Hematopoietic multipotent progenitor cell treated with erythropoietin and hydrocortisone succinate and interleukin-3 and kit ligand, for 17 days (in vitro differentiated cells): ENCODE measurements at places on chromosomes 16 and 17.

DNA sequence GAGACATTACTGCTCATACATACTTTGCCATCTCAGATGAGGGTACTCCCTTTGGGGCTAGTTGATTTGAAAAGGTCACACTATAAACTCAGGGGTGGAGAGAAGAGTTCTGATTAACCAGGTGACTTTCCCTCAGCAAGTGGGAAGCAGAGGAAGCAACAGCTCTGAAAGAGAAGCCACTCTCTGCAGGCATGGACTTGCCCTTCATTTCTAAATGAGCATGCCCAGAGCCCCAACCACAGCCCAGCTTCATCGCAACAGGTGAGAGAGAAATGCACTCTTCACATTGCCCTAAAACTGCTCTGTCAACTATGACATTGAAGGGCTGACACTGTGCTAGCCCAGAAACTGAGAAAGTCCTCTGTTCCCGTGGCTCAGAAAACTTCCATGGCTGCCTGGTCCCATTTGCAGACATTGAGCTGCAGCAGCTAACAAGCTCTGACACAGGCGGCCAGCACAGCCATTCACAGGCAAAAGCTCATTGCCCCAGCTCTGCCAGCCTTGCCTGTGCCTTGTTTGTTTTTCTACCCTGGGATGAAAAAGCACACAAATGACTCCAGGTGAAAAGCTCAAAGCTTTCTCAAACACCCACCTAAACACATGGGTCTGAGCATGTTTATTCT, 419.8 kb upstream of the DYNLRB2 start:
- no peak for DNase-seq

- no peak for DNase-seq
Observed at GRCh38 chr16:26889740-26890139, 177.0 kb upstream of the C16orf82 start.

DNA sequence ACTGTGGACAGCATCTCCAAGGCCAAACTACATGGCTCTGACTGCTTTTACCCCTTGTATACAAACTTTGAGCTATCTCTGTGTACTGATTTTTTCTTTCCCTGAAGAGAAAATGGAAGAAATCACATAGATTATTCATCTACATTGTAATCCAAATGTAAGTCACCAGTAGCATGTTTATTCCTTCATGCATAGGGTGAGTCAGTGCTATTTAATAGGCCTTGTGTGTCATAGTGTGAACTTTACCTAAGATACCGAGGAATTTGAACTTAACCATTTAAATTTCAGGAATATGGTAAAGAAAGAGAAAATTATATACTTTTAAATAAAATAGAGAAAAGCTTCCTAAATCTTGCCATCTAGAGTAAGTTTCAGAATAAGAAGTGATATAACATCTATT, 16.5 kb downstream of the PHKB start:
- DNase-seq, result no peak

DNA sequence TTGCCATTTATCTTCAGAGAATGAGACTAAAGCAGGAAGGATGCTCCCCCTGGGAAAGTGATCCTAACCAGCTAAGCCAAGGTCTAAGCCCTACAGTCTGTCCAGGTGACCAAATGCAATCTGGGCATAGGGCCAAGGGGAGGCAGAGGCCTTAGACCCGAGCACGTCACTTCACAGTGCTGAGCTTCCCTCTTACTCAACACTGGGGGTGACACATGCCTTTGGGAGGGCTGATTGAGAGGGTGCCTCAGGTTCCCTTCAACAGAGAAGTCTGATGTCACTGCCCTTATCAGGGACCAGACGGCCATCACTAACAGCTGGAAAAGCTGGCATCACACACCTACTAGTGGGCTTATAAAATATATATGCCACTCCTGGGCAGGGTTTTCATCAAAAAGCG, 4.0 kb downstream of the CIAO2B start:
- peak; percentile 76 for DNase-seq

- DNase-seq, result no peak
Observed at GRCh38 chr16:2092866-2093265, 42.8 kb downstream of the PKD1 start.

GRCh38 chr16:78365366-78365765, 265.9 kb downstream of the WWOX start:
- peak; percentile 1 for DNase-seq

DNA sequence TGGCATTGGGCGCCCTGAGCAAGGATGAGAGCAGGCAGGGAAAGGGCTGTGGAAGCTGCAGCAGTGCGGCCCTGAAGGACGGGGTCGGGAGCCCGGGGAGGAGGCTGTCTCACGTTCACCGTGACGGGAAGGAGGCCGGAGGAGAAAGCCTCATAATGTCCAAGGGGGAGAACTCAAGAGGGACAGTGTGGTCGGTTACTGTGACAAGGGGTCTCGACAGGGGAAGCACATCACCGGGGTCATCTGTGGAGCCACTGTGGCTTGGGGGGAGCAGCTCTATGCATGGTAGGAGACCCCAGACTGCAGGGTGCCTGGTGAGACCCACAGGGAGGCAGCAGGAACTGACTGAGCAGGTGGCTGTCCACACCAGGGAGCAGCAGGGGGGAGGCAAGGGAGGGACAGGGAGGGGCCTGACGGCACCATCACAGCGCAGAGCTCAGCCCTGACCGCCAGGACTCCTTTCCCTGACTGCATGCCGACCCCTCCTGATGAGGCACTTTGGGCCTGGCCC, 154.6 kb upstream of the CHMP6 start:
- DNase-seq, result no peak

GRCh38 chr17:75959051-75959838, 18.4 kb upstream of the FBF1 start:
- no peak for DNase-seq

DNA sequence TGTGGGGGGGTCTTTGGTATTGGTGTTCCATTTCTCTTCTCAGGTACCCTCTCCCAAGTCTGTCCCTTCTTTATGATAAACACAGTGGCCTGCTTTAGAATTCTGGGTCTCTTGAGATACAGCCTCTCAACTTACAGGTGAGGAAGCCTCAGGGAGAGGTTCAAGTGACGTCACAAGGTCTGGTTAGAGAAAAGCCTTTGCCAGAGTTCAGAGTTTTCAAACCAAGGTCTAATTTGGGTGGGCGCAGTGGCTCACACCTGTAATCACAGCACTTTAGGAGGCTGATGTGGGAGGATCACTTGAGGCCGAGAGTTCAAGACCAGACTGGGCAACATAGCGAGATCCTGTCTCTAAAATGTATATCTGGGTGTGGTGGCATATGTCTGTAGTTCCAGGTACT, 2.1 kb downstream of the IRF8 start:
- no peak for DNase-seq

DNA sequence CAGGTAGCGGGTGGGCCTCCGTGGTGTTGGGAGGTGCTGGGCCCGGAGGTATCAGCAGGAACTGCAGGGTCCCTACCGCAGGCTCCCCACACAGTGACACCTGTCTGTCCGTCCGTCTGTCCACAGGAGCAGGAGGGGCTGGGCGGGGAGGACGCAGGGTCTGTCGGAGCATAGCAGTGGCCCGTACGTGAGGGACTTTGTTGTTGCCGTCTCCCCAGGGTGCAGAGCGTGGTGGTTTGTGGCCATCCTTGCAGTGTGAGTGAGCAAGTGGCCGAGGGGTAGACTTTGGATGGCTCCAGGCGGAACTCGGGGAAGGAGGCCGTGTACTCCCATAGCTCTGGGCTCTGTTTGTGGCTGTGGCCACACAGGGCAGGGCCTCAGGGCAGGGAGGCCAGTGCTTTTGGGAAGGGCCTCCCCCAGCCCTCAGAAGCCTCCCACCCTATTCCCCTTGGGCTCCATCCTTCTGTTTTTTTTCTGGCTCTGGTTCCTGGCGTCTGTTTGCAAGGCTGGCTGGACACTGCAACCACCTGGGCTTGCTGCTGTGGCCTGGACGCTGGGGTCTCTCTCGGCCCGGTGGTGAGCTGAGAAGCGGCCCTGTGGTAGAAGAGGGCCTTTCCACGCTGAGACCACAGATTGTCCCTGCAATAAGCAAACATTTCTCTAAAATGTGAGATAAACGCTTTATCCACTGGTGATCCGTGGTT, 41.0 kb upstream of the ZNF750 start:
- DNase-seq, result no peak

GRCh38 chr17:38632334-38632733, 26.6 kb upstream of the SRCIN1 start:
- DNase-seq, result no peak

DNA sequence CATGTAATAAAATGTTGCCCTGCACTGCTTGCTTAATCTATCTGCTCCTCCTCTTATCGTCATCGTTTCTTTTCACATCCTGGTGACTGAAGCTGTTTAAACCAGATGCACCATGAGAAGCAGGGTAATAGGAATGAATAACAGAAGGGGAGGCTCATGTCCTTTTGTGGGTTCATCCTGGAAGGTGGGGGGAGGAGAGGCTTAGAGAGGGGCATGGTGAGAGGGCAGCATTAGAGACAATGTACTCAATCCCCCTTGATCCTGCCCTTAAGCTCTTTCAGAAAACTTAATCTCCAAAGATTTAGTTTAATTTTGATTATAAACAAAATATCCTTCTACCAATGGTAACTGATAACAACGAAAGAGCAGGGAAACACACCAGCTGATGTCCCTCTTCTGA, 248.5 kb downstream of the CA10 start:
- DNase-seq, result no peak

DNA sequence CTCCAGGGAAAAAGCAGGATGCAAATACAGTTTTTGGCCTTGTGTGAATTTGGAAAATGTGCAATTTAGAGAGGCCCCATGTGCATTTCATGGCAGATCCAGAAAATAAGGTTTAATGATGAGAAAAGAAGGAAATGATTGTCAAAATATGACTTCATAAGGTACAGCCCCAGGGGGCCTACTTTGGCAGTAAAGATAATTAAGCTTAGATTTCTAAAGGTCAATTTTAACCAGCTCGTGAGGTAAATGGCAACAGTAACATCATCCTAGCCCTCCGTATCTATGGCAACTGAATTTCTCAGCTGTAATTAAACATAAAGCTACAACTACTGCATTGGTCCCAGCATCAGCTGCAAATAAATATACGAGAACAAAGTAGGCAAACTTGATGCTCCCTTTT, 30.0 kb upstream of the PRSS54 start:
- DNase-seq, result no peak

GRCh38 chr16:62977876-62978275, 941.6 kb upstream of the CDH8 start:
- no peak for DNase-seq

DNA sequence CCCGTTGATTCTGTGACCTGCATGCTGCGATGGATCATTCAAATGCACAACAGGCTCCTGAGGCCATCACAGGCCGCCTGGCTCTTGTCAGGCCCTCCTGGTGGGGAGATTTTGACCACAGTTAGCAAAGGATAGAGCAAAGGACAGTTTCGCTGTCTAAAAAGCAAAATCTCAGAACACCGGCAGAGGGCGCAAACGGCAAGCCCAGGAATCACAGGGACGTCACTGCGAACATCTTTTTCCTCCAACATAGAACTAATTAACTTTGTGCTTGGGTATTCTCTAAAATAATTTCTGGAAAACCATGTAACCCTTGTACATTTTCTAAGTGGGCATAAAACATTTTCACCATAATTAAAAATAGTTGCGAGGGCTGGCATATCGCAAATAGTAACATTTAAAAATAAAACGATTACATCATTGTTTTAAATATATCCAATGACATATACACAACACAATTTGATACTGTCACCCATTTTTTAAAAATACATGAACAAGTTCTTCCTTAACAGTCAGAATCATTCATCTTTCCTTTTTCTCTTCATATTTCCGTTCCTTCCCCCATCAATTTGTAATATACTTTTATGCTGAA, 19.7 kb upstream of the SLC47A1 start:
- peak; percentile 48 for DNase-seq

- DNase-seq, result no peak
Observed at GRCh38 chr17:50199211-50199802, 2.1 kb downstream of the COL1A1 start.

DNA sequence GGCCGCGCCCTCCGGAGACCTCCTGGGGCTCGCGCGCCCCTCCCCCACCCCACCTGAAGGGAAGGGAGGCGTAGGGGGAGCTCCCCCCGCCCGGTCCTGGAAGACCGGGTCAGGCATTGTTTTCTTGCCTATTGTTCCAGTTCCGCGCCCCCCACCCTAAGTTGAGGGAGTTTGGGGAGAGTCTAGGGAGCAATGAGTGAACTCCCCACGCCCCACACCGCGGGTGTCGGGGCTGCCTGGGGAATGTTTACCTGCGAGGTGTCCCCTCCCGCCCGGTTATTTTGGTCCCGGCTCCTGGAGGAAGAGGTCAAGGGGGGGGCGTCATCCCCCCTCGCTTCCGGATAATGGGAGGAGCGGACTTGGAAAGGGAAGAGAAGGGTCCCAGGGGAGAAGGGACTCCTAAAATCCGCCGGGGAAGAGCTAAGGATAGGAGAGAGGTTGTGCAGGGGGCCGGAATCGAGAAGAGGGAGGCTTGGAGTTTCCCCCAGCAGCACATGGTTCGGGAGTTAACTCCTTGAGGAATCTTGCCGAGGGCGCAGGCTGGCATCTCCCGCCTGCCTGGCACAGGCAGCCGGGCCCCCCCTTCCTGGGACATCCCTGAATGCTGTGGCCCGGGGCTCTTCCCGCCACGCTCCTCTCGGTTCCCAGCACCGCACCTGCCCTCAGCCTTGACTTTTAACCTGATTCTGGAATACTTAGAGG, 881 bp downstream of the MLLT6 start:
- no peak for DNase-seq

DNA sequence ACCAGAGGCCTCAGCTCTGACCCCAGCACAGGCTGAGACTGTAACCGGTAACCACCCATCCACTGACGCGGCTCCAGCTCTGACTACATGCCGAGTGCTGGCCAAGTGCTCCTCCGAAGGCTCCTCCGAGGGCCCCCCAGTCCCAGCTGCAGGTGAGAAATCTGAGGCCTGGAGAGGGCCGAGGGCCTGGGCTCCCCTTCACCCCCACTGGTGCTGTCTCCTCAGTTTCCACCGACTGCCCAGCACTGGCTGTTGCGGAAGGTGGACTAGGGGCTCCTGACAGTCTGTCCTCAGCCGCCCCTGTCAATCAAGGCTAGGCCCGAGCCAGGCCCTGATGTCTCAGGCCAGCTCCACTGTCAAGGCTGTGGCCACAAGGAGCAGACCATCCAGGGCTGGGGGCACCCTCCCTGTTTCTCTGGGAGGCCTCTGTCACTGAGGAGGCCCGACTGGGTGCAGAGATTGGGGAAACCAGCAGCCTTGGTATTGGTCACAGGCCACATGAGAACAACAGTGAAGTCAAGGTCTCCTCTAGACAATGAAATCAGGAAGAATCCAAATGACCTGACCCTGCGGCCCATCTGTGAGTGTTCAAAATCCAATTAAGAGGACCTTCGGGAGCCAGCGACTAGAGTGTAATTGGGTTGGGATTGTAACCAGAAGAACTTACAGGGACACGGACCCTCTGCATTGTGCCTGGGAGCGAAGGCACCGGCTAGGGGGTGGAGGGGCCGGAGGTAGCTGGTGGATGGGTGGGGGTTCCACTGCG, 5.1 kb downstream of the TMEM235 start:
- DNase-seq, result no peak
